Cortex of kidney (tissue), 1 donor: ENCODE measurements at places on chromosomes 2 and 18.

GRCh38 chr2:129957891-129958290 is 21.6 kb upstream of the RAB6C start:
- DNase-seq = no peak

GRCh38 chr2:134601264-134601663 is 117.5 kb downstream of the TMEM163 start:
- no peak for DNase-seq

DNA sequence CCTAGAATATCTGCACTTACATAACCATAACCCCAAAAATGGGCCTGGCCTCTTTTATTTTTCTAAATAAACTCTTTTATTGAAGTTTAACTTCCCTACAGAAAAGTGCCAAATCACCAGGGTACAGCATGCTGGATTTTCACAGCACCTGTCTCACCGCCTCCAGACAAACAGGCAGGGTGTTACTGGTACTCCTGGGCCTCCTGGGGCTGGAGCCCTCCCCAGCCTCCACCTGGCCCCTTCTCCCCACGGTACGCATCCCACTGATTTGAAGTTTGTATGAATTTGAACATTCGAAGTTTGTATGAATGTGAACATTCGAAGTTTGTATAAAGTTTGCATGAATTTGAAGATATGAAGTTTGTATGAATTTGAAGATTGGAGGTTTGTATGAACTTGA is 232.1 kb downstream of the NDUFA10 start:
- no peak for DNase-seq

DNA sequence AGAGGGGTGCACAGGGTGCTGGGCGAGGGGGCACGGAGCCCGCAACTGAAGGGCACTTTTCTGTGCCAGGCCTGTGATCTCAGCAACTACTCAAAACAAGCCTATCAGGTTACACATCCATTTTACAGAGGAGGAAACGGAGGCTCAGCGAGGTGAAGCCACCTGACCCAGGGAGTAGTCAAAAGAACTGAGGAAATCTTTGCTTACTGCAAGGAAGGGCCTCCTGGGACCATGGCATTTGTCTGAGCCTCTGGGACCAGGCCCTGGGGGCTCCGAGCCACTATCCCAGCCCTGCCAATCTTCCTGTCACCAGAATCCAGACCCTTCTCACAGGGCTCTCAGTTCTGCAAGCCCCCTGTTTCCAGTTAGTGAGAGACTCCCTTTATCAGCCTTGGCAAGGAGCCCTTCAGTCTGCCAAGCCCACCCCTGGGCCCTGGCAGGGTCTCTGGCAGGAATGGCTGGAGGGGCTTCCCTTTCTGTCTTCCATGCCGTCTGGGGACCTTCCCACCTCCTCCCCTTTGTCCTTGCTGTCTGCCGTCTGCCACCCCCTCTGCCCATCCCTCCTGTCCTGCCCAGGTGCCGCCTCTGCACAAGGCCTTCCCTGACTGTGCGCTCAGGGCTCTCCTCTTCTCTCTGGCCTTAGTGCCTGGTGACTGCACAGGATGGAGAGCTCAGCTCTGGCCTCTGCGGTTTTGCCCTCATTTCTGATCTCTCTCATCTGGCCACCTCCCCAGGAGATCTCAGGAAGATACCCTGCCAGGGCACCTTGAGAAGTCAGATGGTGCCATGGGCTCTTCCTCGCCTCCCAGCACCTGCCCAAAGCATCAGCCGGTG is 194.7 kb upstream of the GLI2 start:
- DNase-seq = no peak

- no peak for DNase-seq
These were observed 71.2 kb upstream of the AFF3 start for GRCh38 chr2:100213595-100213994.

- no peak for DNase-seq
These were observed 1.2 kb downstream of the IDH1 start for GRCh38 chr2:208253600-208254117.
